ENCODE measurements at places on chromosomes 2 and 18.
A peak's percentile ranks its signal among the peaks of the same experiment; 100 is the strongest.

DNA sequence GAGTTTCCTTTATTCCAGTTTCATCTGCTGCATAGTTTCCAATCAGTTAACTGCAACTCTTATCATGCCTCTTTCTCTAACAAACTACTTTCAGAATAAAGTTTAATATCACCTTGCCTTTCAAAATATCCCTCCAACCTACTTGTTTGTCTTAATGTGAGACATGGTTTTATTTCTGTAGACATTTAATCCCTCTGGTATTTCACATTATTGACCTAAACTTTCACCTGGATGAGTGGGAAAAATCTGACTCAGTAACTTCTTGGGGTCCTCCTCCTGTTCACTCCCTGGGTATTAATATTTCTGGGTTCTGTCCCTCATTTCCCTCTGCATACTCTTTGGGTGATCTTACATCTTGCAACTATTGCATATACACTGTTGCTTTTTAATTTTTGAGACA, 27.9 kb downstream of the MSH6 start:
- DNase-seq = no peak

DNA sequence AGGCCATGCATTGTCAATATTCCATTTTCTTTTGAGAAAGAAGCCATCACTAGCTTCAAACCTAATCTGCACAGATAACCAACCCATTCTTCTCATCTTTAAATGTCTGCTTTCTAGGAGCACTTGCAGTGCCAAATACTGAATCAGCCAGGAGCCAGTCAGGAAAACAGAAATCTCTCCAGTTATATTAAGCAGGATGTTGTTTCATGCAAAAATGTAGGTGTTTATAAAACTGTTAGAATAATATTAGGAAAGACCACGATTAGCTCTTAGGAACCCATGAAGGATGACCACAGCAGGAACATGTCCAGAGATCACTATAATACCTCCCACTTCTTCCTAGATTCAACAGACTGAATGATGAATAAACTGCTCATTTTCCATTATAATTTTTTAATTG, 86.0 kb downstream of the TTC32 start:
- DNase-seq = no peak

DNA sequence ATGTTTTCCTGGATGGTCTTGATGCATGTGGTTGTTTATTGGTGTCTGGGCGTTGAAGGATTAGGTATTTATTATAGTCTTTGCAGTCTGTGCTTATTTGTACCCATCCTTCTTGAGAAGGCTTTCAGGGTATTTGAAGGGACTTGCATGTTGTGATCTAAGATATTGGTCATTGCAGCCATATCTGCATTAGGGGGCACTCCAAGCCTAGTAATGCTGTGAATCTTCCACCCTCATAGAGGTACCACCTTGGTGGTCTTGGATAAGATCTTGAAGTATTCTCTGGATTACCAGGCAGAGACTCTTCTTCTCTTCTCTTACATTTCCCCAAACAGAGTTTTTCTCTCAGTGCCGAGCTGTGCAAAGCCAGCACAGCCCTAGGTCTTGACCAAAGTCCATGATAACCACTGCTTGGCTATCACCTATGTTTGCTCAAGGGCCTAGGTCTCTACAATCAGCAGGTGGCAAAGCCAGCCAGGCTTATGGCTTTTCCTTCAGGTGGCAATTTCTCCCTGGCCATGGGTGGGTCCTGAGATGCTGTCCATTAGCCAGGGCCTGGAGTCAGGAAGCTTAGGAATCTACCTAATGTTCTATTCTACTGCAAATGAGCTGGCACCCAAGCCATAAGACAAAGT, 15.4 kb upstream of the PPP1R1C start:
- no peak for DNase-seq

DNA sequence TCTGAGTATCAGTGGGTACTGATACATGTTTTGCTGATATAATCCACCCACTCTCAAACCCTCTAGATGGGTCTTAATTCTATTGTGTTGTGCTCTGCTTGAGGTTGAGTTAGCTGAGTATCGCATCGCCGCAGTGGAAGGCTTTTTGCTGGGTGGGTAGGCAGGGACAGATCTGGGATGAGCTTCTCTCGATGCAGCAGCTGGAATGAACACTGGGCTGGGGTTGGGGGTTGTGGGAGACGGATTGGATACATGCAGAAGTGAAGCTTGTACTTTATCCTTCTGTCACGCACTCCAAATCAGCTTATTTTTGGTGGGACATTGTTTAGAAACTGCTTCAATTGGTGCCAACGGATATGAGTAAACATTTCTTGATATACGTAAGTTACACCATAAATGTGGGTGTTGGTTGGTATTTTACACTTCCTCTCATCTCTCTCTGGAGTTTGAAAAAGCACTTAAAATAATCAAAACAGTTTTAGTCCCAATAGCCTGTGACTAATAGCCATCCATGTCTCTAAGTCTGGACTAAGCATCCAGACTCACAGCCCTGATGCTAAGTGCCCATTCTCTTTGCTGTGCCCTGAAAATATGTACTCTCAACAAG, 107.1 kb downstream of the POLE4 start:
- DNase-seq = no peak

DNA sequence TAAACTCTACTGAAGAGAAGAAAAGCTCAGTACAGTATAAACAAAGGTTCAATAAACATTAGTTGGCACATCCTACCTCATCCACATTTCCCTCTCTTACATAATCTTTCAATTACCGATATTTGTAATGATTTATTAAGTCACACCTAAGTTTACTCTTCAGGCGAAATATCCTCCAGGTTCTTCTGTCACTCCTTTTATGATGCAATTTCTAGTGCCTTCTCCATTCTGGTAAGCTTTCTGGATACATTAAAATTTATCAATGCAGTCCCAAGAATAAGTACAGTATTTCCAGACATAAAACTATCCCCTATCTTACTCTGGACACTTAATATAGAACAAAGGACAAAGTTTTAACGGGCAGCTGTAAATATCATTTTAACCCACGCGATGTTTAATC, 5.6 kb downstream of the HNRNPLL start:
- DNase-seq = no peak

DNA sequence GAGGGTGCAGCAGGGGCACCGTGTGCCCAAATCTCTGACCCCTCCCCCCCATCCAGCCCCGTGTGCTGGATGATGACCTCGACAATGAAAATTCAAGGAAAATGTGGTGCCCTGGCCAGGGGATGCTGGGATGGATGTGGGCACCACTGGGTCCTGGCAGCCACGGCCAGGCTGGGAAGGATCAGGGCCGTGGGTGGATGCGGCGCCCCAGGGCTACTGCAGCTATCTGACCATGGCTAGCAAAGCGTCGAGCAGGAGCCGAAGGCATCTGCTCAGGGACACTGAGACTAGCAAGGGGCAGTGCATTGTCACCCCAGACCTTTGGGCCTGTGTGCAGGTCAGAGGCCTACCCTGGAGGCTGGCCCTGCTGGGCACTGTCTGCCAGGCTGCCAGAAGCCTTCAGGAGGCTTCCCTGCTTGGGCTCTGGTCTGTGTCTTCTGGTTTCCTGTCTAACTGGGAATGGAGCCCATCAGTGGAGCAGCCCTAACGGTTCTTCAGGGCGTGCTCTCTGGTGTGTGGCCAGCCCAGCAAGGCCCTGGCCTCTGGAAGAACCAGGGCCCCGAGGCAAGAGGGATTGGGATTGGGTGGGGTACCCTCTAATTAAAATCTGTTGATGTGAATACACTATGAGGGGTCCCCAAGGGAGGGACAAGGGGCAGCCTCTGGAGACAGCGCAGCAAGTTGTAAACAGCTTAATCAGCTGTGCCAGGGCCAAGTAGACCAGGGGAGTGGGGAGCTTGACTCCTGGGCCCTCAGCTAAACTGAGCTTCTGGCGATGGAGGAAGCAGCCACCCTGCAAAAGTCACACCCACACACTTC, 98.0 kb downstream of the STPG4 start:
- no peak for DNase-seq

- DNase-seq = no peak
Measured at GRCh38 chr18:32769071-32769585, 3.7 kb downstream of the KLHL14 start.

DNA sequence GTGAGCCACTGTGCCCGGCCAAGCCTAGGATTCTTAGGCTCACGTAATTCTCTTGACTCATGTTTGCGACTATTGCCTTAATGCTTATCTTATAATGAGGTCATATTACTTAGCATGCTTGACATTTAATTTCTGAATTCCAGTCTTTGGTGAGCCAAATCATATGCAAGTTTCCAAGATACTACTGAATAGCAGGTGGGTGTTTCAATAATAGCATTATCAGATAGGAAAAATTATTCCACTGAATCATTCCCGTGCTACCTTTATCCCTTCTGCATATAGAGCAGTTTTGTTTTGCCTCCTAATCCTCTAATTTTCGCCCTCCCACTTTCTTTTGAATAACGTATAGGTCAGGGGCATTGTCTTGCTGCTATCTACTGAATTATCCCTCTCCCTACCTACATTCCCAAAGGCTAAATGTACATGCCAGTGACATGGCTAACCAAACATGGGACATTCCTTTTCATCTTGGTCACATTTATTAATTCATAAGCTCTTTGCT, 4.9 kb downstream of the DAW1 start:
- DNase-seq = no peak

GRCh38 chr18:79749251-79750191, 48.2 kb upstream of the KCNG2 start:
- no peak for DNase-seq

DNA sequence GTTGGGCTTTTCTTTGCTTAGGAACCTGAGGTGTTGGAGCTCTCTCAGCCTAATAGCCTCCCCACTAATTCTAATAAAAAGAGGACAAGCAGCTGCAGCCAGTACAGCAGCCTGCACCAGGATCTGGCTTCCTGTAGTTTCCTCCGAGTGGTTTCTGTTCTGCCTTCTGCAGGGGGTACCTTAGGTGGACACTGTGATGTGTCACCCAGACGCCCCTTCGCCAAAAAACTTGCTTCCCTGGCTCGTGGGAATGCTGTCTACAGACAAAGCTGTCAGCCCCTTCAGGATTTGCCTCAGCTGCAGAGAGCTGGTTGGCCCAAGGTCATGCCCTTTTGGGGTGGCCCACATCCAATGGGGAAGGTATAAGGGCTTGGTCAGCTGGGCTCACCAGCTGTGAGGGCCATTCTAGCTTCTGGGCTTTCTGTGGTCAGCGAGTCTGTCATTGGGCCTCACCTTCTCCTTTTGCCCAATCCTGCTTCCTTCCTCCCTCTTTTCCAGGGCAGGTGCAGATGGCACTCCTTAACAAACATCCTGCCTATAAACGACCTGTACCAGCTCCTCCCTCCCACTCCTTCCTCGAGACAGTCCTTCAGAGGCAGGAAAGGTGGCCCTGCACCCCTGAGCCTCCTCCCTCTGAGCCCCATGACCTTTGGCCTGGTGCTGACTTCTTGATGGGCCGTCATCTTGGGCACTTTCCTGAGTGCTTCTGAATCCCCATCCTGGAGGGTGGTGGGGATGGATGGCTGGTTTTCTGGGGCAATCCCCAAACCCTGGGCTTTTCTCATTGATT, 44.0 kb upstream of the ROCK2 start:
- no peak for DNase-seq

DNA sequence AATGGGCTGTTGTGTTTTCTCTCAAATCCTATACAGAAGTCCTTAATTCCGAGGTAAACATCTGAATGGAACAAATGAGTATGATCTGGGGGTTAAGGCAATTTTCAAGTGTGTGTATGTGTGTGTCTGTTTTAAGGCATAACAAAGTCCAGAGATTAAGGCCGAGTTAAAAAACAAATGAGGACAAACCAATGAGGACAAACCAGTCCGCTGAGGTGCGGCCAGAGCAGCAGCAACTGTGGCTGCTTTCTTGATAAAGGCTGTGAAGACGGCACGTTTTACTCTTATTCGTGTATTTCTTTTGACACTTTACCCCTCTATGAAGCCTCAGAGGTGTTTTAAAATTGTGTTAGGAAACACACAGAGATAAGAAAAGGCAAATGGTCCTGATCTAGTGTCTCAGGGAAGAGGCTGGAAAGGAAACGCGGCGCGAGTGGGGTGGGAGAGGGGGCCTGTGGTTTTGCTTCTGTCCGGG, 495 bp upstream of the GULP1 start:
- no peak for DNase-seq

DNA sequence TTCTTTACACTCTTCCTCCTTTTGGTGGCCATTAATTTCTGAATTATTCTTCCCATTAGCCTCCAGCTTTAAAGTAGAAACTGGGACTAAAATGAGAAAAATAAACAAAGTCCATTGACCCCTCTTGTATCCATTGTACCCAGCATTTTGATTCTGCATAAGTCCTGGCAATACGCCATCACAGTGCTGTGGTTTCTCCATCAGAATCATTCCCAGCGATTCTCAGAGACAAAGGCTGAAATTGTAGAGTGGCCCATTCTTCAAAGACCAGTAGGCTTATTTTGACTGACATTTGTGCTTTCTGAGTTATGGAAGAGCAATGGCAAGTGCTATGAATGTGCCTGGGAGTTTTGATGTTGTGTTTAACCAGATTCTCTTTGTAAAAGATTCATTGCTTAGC, 199.3 kb upstream of the GALNT5 start:
- DNase-seq = no peak

- DNase-seq = no peak
Measured at GRCh38 chr2:235605312-235606003, 111.6 kb downstream of the AGAP1 start.

DNA sequence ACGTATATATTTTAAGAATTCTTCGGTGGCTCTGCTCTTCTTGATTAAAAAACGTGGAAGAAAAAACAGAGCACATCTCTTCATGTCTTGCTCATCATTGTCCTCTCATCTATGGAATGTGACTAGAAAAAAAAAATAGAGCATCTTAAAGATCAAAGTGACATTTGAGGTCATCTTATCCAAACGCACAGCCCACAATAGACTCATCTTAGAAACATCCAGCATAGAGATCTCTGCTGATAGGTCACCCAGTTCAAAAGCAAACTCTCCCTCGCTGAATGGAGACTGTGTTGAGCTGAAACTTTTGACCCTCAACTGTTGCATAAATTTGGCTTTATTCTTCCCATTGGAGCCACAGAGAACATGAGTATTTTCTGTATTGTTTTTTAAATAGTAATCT, 65.2 kb downstream of the CMPK2 start:
- no peak for DNase-seq

DNA sequence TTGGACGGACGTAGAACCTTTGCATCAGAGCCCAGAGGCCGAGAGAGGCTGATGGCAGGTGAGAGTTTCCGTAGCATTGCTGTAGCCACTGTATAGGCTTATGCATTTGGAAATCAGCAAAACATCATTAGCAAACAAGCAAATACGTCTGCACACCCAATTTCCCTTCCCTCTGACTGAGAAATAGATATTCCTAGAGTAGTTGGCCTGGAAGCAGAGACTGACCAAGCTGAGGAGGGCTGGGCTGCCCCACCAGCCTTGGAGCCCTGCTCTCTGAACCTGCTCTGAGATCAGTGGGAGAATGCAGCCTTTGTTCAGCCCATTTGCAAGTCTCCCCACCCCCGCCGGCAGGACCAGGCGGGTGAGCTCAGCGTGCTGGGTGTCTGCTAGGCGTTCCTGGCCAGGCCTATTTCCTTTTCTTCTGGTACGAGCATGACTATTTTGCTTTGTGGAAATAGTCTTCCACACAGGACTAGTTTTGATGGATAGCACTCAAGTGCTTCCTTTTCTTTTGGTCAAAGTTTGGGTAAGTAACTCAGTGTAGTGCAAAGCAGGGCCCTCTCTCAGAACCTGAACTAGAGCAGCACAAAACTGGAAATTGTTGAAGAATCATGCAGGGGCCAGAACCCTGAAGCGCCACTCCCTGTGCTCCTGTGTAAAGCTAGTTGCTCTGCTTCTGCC, 21.9 kb upstream of the RNF149 start:
- peak; percentile 42 for DNase-seq
